ENCODE measurements at places on chromosomes 12 and 14. TPM values are rescaled to one million over a fixed set of nuclear protein-coding genes. Genes with fewer than 3 reads are reported as not detected.

Gene BIN2
- 0.90 TPM for total RNA-seq

Gene CCDC175
- total RNA-seq: not detected

Gene SRRM4
- 0.12 TPM for total RNA-seq

Gene ARHGAP9
- 3.9 TPM for total RNA-seq

Gene DYRK2
- 30.5 TPM for total RNA-seq

Gene COCH
- total RNA-seq: 0.23 TPM

GRCh38 chr14:56117765-56118610, at the start of gene PELI2:
TSS of gene PELI2 (plus strand) at chr14:56118411. CDS start at chr14:56118661, 250 bp downstream.
- no peaks in the 10 kb centered on the region for H3K27me3 ChIP-seq
- H3K27ac ChIP-seq: peak within 1 kb of the TSS; percentile 90
- H3K4me3 ChIP-seq: peak within 1 kb of the TSS; percentile 86
- H3K36me3 ChIP-seq: no peaks in the 10 kb centered on the region

DNA sequence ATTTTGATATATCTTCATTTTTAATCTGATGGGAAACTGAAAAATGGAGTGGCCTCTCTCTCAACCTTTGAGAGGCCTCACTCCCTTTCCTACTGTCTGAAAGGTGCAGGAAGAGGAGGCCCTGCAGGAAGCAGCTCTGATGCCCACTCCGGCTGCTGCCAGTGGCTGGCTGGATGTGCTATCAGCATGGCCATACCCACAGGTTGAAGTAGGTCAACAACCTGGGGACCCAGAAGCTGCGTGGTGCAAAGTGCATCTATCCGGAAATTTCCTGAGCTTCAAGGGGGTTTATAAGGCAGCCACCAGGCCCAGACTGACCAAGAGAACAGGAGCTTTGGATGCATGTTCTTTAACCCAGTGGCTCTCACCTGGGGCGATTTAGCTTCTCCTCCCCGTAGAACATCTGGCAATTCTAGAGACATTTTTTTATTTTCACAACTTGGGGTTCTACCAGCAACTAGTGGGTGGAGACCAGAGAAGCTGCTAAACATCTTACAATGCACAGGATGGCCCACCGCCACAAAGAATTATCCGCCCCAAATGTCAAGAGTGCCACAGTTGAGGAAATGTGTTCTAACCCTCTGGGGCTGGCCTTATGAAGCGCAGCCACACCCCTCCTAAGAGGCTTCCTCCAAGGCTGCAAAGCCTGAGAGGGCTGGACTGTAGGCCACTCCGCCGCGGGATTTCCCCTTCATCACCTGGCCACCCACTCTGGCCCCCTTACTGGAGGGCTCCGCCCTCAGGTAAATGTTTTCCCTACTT, 8.2 kb upstream of the BATF start:
- DNase-seq: no peak
- H3K36me3 ChIP-seq: no peaks in the 10 kb centered on the region
- H3K4me1 ChIP-seq: no peaks in the 10 kb centered on the region
- H3K27ac ChIP-seq: no peak overlapping the region

GRCh38 chr12:55624056-55624455, 12.6 kb upstream of the OR10P1 start:
- no peak for DNase-seq
- H3K27ac ChIP-seq: no peak overlapping the region
- no peaks in the 10 kb centered on the region for H3K27me3 ChIP-seq
- H3K4me3 ChIP-seq: no peak overlapping the region
- H3K4me1 ChIP-seq: peaks cover 4% of the 10 kb centered on the region

- H3K4me1 ChIP-seq: peaks cover 50% of the 10 kb centered on the region
- DNase-seq: peak; percentile 84
- H3K36me3 ChIP-seq: no peaks in the 10 kb centered on the region
- H3K27me3 ChIP-seq: no peaks in the 10 kb centered on the region
- peak overlapping the region; percentile 93 for H3K27ac ChIP-seq
These were observed 29.5 kb upstream of the RPLP0 start for GRCh38 chr12:120230326-120230973.

DNA sequence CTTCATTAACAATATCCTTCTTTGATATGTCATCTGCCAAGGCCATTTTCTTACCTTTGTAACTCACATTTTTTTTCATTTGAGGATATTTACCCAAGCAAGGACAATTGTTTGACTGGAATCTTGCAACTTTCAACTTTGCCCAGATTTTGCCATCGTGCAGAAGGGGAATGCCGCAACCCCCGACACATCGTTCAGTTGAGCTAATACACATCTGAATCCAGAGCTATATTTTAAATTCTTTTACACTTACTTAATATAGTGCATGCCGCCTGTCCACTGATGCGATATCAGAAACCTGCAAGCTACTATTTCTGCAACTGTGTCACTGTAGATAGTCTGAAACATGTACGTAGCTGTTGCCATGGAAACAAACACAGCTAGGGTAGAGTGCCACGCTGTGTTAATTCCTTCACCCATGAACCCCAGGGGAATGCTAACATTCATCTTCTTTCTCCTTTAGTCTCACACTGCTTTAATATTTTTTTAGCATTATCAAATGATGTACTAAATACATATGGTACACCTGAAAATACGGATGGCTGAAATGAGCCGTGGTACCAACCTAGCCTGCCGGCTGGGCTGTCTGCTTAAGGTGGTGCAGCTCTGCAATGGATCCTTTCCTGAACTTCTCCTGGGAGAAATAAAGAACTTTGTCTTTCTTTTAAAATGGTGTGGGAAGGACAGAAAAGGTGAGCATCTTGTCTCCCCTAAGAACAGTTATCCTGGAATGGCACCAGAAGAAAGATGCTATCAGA, 77.0 kb upstream of the FOXN3 start:
- DNase-seq: no peak
- H3K27me3 ChIP-seq: no peaks in the 10 kb centered on the region
- H3K4me1 ChIP-seq: no peaks in the 10 kb centered on the region
- H3K36me3 ChIP-seq: no peaks in the 10 kb centered on the region
- no peak overlapping the region for H3K27ac ChIP-seq
- H3K4me3 ChIP-seq: peak overlapping the region; percentile 4

- no peak overlapping the region for H3K4me3 ChIP-seq
- no peaks in the 10 kb centered on the region for H3K4me1 ChIP-seq
- DNase-seq: no peak
- no peak overlapping the region for H3K27ac ChIP-seq
- H3K36me3 ChIP-seq: no peaks in the 10 kb centered on the region
- no peaks in the 10 kb centered on the region for H3K27me3 ChIP-seq
These were observed 110.4 kb upstream of the CPSF6 start for GRCh38 chr12:69129017-69129416.

DNA sequence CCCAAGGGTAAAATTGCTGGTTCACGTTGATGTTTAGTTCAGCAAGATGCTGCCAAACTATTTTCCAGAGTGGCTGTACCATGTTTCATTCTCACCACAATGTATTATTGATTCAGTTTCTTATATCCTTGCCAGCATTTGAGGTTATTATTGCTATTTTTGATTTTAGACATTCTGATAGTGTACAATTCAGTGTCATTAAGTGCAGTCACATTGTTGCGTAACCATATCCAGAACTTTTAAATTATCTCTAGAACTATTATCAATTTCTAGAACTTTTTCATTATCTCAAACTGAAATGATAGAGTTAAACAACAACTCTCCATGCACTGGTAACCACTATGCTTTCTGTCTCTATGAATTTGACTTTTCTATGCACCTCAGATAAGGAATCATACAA, 10.7 kb upstream of the TBC1D15 start:
- no peaks in the 10 kb centered on the region for H3K36me3 ChIP-seq
- DNase-seq: no peak
- H3K27me3 ChIP-seq: no peaks in the 10 kb centered on the region
- H3K4me3 ChIP-seq: no peak overlapping the region
- no peak overlapping the region for H3K27ac ChIP-seq
- H3K4me1 ChIP-seq: no peaks in the 10 kb centered on the region

- no peak for DNase-seq
- H3K4me3 ChIP-seq: no peak overlapping the region
- no peaks in the 10 kb centered on the region for H3K4me1 ChIP-seq
- no peaks in the 10 kb centered on the region for H3K36me3 ChIP-seq
These were observed 439.4 kb upstream of the DCN start for GRCh38 chr12:91622037-91622436.

DNA sequence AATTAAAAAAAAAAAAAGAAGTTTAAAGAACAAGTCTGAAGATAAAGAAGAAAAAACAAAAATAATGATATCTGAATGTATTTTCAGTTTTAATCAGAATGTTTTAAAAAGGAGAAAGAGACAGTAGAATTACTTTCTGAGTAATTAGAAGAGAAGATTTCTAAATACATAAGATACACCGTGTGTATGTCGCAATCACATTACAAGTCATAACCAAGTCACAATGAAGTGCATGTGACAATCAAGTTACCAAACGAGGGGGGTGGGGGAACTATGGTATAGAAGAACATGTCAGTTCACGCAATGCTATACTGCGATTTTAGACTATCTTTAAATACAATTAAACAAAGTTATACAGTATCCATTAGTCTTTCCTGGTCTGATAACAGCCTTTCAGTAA, 1464.1 kb upstream of the FLRT2 start:
- DNase-seq: no peak
- H3K27me3 ChIP-seq: no peaks in the 10 kb centered on the region
- H3K36me3 ChIP-seq: no peaks in the 10 kb centered on the region
- no peak overlapping the region for H3K27ac ChIP-seq
- H3K4me3 ChIP-seq: no peak overlapping the region
- H3K4me1 ChIP-seq: no peaks in the 10 kb centered on the region

DNA sequence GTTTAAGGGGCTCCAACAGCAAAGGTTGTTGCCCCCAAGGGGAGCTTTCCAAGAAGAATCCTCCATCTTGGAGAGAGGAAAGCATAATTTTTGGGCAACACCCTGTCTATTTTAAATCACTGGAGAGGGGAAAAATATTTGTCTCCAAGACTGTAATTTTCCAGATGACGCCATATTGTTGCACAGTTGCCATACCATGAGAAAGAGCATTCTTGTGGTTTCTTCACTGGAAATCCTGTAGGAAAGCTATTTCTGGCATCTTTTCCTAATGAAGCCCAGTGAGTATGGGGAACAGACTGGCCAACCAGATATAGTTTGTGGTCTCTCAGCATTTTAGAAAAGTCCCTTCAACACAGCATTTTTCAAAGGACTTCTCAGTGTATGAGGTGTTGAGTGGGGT, 88.1 kb upstream of the MANSC4 start:
- DNase-seq: no peak
- no peaks in the 10 kb centered on the region for H3K36me3 ChIP-seq
- H3K27me3 ChIP-seq: no peaks in the 10 kb centered on the region
- no peaks in the 10 kb centered on the region for H3K4me1 ChIP-seq
- H3K27ac ChIP-seq: no peak overlapping the region

DNA sequence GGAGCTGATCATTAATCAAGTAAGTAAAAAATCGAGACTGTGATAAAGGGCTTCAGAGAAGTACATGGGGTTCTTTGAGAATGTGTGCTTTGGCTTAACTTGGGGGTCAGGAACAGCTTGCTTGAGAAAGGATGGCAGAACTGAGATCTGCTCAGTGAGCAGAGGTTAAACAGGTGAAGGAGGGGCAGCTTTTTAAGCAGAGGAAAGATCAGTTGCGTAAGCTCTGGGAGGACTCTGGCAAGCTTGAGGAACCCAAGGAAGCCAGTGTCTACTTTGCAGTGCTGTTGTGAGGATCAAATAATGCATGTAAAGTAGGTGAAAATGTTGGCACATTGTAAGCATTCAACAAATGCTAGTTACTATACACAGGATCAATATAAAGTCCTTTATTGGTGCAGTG, 30.6 kb downstream of the WIF1 start:
- no peaks in the 10 kb centered on the region for H3K4me1 ChIP-seq
- H3K27ac ChIP-seq: no peak overlapping the region
- peaks cover under 1% of the 10 kb centered on the region for H3K27me3 ChIP-seq
- no peak overlapping the region for H3K4me3 ChIP-seq
- DNase-seq: no peak

DNA sequence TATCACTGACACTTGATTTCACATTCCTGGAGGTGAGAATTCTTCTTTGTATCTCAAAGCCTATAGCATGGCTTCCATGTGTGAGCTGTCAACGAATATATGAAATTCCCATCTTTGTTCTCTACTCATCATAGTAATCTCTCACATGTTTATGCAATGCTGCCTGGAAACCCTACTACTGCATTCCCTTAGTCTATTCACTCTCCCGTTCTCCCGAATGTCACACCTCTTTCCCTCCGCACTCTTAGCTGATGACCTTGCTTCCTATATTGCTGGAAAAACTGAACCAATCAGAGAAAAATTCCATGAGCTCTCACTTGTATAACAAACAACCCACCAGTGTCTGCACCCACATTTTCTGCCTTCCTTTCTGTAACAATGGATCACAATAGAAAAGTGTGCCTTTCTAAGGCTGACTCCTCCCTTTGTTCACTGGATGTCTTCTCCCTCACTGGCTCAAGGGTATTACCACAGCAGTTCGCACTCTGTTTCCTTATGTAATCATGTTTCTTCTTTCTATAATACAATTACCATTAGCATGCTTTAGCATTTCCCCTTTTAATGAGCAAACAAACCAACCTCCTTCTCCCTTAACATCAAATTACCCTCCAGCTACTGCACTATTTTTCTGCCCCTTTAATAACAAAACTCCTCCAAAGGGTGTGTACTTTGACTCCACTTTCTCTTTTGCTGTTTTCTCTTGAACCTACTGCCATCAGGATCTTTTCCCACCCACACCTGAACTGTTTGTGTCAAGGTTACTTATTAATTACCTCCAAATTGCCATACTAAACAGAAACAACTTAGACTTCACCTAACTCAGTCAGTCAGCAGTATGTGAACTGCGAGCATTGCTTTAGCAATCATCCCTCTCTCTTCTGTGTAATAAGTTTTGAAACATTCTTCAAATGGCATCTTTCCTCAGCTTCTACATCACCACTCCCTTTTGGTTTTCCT, 63.9 kb upstream of the CCDC196 start:
- H3K4me1 ChIP-seq: no peaks in the 10 kb centered on the region
- no peaks in the 10 kb centered on the region for H3K36me3 ChIP-seq
- no peaks in the 10 kb centered on the region for H3K27me3 ChIP-seq
- DNase-seq: no peak
- H3K27ac ChIP-seq: no peak overlapping the region

- no peak overlapping the region for H3K27ac ChIP-seq
- no peak for DNase-seq
- H3K4me1 ChIP-seq: no peaks in the 10 kb centered on the region
- no peak overlapping the region for H3K4me3 ChIP-seq
- peaks cover 8% of the 10 kb centered on the region for H3K27me3 ChIP-seq
These were observed 8.0 kb downstream of the ASPG start for GRCh38 chr14:104093366-104094055.

DNA sequence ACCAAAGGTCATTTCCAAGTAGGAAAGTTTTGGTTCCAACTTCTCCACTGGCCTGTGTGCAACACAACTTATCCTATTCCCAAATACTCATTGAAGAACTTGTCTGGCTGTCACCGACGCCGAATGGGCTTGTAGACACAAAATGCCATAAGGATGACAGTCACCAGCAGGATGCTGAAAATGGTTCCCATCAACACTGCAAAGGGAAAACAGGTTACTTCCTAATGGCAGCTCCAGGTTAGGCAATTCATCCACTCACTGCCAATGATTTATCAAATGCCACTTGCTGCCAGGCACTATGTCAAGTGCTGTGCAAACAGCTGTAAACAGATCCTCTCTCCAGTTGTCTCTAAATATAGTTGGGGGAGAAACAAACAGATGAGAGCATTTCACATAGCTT, 6.1 kb downstream of the C12orf76 start:
- H3K36me3 ChIP-seq: peaks cover 29% of the 10 kb centered on the region
- H3K27me3 ChIP-seq: no peaks in the 10 kb centered on the region
- no peak for DNase-seq
- peak overlapping the region; percentile 44 for H3K27ac ChIP-seq
- H3K4me3 ChIP-seq: no peak overlapping the region

GRCh38 chr12:47755655-47756562, 2.8 kb downstream of the RAPGEF3 start:
- no peak for DNase-seq
- H3K4me1 ChIP-seq: peaks cover 57% of the 10 kb centered on the region
- H3K27ac ChIP-seq: peak overlapping the region; percentile 74
- H3K27me3 ChIP-seq: no peaks in the 10 kb centered on the region
- no peaks in the 10 kb centered on the region for H3K36me3 ChIP-seq

Data from heart left ventricle (tissue), 16 donors.